ENCODE measurements at places on chromosomes 7 and 10. TPM values are rescaled to one million over a fixed set of nuclear protein-coding genes. Genes with fewer than 3 reads are reported as not detected.

Gene BBS9
- polyA plus RNA-seq, result 19.3 TPM

Gene EN2
- 0.22 TPM for polyA plus RNA-seq

Gene ZNF786
- 10.8 TPM for polyA plus RNA-seq

Gene COL13A1
- polyA plus RNA-seq, result 17.6 TPM

Gene CHAT
- 1.6 TPM for polyA plus RNA-seq

Gene NUTM2B
- polyA plus RNA-seq, result 5.0 TPM

Gene PIP
- not detected for polyA plus RNA-seq

Gene PDE6C
- 3.5 TPM for polyA plus RNA-seq

Gene MET
- polyA plus RNA-seq, result 2.4 TPM

Gene OR9A2
- not detected for polyA plus RNA-seq

Gene SUGCT
- 3.1 TPM for polyA plus RNA-seq

Gene PTPRZ1
- 736 TPM for polyA plus RNA-seq

Gene TAS2R41
- not detected for polyA plus RNA-seq

Gene INHBA
- polyA plus RNA-seq, result 3.9 TPM

Gene ELOVL3
- not detected for polyA plus RNA-seq

Gene PVRIG
- 11.6 TPM for polyA plus RNA-seq

Gene STAG3
- polyA plus RNA-seq, result 33.9 TPM

Gene HACD1
- 24.2 TPM for polyA plus RNA-seq

Gene CARD11
- polyA plus RNA-seq, result 1.2 TPM

Gene TMEM229A
- polyA plus RNA-seq, result 3.7 TPM

Gene AASS
- polyA plus RNA-seq, result 34.3 TPM

Gene GSTK1
- polyA plus RNA-seq, result 84.6 TPM

Gene PNLIPRP3
- not detected for polyA plus RNA-seq

Gene ERVW-1
- polyA plus RNA-seq, result 1.8 TPM

Gene MKRN1
- 142 TPM for polyA plus RNA-seq

Gene VAX1
- not detected for polyA plus RNA-seq

Gene ADIRF
- 31.5 TPM for polyA plus RNA-seq

Gene COA1
- 72.8 TPM for polyA plus RNA-seq

Gene PLEKHS1
- polyA plus RNA-seq, result 0.08 TPM

All from spinal cord (tissue), 10 donors.